ENCODE measurements at places on chromosomes 3 and 15.

GRCh38 chr3:45538641-45538986, 55.9 kb upstream of the LIMD1 start:
- DNase-seq = no peak

GRCh38 chr3:100299016-100299415, 35.5 kb upstream of the NIT2 start:
- no peak for DNase-seq

DNA sequence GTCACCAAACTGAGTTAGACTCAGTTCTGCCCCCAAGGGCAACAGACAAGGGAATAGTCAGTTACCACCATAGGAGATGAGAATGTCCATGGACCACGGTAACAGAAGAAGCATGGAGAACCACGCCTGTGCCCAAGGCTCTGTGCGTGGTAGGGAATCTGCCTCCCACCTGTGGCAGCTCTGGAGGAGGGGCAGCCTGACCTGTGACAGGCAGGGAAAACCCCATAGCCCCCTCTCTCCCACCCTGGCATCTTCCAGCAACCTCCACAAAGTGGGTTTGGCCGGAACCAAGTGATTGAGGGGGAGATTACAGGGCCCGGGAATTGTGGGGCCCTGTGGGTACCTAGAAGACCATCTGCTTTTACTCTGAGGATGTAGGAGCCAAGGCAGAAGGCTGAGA, 14.3 kb upstream of the LTF start:
- no peak for DNase-seq

GRCh38 chr15:39778021-39778420, 4.6 kb downstream of the FSIP1 start:
- no peak for DNase-seq

GRCh38 chr15:64544450-64544849, 84.1 kb downstream of the ZNF609 start:
- no peak for DNase-seq

- DNase-seq = no peak
Observed at GRCh38 chr3:177824190-177824786, 627.0 kb upstream of the TBL1XR1 start.

DNA sequence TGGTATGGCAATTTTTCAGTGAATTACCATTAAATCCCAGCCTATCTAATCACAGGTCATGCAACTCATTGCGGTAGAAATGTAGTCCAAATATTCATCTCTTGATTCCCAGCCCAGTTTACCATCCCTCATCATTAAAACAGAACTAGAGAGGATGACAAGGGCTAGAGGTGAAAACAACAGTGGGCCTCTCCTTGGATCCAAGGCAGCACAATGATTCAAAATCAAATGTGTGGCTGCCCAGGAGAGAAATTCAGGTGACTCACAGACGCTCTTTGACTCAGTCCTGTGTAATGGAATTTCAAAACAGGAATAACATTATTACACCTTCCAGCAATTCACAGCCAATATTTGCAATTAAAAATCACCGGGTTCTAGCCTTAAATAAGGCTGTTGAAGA, 246.5 kb downstream of the TBL1XR1 start:
- DNase-seq = no peak

DNA sequence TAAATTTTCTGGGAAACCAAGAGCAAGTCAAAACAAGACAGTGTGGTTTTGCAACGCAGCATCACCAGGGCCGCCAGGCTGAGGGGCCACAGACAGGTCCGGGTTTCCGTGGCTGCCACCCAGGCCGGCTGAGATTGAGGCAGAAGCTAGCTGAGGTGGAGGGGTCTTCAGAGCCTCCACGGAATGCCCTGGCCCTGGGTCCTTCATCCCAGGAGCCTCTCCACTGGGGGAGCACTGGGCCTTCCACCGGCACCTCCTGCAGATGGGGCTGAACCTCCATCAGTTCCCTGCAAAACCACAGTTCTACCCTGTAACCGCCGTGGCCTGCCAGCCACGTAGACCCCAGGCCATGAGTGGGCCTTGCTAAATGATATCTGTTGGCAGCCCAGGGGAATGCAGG, 152.7 kb downstream of the CHSY1 start:
- no peak for DNase-seq

- no peak for DNase-seq
Observed at GRCh38 chr3:39541917-39542329, 74.4 kb downstream of the MOBP start.

DNA sequence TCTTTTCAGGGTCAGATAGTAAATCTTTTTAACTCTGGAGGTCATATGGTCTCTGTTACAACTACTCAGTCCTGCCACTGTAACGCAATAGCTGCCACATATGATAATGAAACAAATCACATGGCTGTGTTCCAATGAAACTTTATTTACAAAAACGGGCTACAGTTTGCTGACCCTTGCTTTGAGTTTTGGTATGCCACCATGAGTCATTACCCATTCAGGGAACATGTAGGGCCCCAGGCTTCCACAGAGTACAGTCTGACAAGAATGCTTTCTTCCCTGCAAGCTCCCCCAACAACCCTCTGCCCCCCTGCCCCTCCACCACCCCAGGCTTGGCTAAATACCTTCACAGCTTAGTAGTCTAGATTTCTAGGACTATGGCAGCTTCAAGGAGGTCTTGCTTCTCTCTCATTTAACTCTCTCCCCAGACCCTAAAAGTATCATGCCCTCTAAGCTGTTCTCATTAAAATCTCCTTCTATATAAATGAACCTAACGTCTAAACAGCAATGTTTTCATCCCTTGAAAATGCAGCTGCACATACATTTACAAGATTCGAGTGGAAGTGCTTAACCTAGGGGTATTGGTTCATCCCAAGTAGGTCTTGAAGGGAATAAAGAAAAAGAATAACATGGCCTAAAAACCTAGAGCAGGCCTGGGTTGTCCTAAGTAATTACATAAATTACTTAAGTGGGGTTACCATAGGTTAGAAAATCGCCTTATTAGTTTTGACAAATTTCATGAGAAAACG, 117.8 kb upstream of the PRICKLE2 start:
- no peak for DNase-seq

DNA sequence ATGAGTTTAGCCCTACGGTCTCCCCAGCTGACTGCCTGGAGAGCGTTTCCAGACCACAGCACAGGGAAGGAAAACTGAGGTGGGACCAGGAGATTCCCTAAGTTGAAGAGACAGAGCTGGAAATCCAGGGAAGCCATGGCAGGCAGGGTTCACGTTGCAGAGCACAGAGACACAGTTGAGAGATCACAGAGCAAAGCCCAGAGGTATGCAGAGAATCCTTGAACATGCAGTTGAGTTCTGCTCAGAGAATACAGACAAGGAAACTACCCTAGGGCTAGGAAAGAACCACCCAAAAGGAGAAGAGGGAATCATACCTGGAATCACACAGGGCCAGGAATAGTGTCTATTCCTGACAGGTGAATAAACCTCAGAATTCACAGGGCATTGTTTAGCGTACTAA, 14.3 kb downstream of the SLC28A1 start:
- no peak for DNase-seq

GRCh38 chr15:60889491-60889890, 339.6 kb downstream of the RORA start:
- DNase-seq = no peak

DNA sequence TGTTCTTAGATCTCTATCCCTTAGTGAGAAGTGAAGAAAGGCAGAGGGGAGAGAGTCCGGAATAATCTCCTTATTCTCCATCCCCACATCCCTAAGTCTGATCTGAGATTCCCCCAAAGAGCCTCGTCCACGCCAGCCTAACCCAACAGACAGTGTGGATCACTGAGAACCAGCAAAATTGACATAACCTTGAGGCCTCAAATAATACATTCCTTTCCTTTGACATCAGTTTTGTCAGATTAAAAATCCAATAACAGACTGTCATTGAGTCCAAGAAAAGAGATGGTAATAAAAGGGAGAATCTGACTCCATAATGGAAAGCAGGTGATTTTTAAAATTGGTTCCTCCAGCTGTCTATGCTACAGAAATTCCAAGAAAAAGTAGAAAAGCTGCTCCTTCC, 7.7 kb upstream of the SIAH2 start:
- no peak for DNase-seq

DNA sequence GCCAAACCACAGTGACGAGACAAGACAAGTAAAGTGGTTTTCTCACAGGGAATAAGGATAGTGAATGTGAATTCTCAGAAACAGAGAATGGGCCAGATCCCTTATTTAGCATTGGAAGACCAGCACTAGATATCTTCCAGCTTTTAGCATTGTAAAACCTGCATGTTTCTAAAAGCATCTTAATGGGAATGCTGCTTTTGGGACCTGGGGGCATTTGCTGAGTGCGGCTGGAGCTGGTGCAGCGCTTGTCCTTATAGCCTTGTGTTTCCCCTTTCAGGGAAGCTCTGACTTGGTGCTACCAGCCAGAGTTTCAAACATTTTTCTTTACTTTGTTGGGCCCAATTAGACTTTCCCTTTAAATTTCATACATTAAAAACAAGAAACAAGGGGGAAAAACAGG, 52.9 kb downstream of the CLSTN2 start:
- no peak for DNase-seq

GRCh38 chr3:42149975-42150374, 58.8 kb downstream of the TRAK1 start:
- no peak for DNase-seq

GRCh38 chr3:73781541-73781940, 156.8 kb upstream of the PDZRN3 start:
- DNase-seq = no peak

GRCh38 chr3:14265246-14265962, 86.8 kb downstream of the LSM3 start:
- DNase-seq = no peak

GRCh38 chr3:45236964-45237363, 10.9 kb upstream of the TMEM158 start:
- DNase-seq = no peak

DNA sequence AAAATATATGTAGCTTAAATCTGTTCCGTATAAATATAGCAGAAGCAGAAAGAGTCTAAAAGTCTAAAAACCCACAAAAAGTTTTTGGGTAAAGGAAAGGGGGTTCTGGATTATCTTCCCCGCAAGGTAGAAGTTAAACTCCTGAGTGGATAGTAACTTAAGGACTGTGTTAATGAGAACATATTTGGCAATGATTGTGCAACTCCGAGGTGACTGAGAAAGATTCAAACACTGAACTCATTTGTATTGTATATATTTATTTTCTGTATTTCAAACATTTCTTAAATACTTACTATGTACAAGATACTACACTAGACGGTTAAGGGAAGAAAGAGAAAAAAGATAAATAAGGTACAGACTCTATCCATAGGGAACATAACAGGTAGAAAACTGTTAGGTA, 72.7 kb upstream of the PPIB start:
- DNase-seq = no peak
